MM.1S (cell line): ENCODE measurements at places on chromosomes 16 and 17.
A peak's percentile ranks its signal among the peaks of the same experiment; 100 is the strongest.

- DNase-seq, result peak; percentile 57
Measured at GRCh38 chr17:41959336-41960095, 7.1 kb upstream of the CNP start.

DNA sequence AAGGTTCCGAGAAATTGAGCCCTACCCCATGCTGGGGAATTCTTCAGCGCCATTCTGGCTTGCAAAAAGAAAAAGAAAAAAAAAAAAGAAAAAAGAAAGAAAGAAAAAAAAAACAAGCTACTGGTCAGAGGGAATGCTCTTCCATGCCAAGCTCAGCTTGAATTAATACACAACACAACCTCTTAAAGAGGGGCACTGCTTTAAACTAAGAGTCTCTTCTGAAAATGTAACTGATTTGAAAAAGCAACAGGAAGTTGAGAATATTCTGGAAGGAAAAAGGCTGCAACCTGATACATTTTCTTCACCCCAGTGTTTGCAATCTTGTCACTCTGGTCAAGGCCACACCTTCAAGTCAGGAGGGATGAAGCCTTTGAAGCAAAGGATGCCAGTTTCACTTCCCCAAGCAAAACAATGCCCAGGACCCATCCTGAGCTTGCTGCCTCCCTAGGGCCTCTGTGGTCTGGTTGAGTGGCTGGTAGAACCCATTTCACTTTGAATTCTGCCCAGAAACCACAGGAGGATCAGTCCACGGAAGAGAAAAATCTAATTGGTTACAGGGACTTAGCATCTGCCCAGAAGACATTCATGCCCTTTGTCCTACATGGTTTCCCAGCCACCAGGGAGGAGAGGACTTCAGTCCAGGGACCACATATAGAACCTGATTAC is 389.7 kb downstream of the SOX9 start:
- peak; percentile 90 for DNase-seq

GRCh38 chr17:17001874-17002520 is 30.1 kb upstream of the TNFRSF13B start:
- DNase-seq, result peak; percentile 79

GRCh38 chr17:409308-409847 is 56.8 kb upstream of the RPH3AL start:
- DNase-seq, result no peak

- DNase-seq, result no peak
Measured at GRCh38 chr16:2422123-2422867, 7.0 kb upstream of the CCNF start.

DNA sequence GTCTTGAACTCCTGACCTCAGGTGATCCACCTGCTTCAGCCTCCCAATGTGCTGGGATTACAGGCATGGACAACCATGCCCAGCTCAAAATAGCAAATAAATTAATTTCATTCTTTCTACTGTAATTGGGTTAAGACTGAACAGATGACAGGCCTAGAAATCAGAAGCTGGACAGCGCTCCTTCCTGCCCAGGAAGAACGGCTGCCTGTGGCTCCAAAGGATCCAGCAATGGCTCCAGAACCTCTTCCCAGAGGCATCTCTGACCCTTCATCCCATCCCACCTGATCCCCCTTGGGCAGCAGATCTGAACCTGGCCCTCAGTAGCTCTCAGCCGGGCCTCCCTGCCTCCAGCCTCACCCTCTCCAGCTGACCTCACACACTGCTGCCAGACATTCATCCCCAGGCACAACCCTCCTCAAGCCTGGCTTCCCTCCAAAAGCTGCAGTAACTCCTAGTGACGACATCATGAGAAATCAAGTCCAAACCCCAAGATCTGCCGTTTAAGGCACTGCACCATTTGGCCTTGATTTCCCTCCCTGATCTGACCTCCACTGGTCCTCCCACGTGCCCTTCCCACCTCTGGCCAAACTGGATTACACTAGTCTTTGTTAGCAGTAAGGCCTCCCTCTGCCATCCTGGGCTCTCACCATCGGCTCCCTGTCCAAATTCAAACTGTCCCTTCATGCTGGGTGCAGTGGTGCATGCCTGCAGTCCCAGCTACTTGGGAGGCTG is 3.1 kb upstream of the MIF4GD start:
- no peak for DNase-seq

GRCh38 chr17:40086150-40087044 is 14.0 kb downstream of the NR1D1 start:
- peak; percentile 34 for DNase-seq

- no peak for DNase-seq
Measured at GRCh38 chr16:69393898-69394849, 8.4 kb upstream of the TERF2 start.

- no peak for DNase-seq
Measured at GRCh38 chr17:4513113-4514032, 14.7 kb downstream of the SPNS2 start.

DNA sequence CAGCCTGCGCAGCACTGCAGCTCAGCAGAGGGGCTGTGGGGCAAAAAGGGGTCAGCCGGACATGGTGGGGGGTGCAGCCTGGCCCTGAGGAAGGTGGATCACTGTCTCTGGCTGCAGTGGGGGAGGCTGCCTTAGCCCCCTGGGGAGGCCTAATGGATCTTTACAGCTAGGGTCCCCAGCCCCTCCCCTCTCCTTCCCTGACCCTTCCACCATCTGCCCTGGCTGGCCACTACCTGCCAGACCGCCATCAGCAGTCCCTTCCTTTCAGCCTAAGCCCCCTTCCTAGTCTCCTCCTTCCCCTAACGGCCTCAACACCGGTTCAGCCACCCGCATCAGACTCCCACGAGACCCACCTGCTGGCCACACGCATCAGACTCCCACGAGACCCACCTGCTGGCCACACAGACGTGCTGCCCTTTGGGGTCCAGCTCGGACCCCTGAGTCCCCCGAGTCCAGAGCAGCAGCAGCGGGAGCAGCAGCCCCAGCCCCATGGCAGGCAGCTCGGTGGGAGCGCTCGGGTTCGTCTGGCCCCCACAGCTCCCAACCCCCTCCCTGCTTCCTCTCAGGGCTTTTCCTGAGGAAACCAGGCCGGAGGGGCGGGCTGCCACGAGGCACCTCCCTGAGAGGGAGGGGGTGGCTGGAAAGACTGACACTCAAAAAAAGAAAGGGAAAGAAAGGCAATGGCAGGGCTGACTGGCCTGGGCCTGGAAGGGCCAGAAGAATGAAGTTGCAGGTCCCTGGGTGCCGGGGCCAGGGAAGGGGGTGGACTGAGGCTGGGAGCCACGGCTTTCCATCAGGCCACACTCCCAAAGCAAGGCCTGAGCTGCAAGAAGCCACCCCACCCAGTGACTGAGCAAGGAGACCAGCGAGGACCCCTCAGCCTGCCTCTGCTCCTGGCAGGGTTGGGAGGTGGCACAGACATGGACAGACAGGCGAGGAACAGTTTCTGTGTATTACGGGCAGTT is at the start of gene SCARF1:
Gene SCARF1, minus strand, starts transcription at position 526 of the 965 bp plus-strand sequence. Its CDS starts 35 bp downstream, at position 491.
- DNase-seq, result no peak

DNA sequence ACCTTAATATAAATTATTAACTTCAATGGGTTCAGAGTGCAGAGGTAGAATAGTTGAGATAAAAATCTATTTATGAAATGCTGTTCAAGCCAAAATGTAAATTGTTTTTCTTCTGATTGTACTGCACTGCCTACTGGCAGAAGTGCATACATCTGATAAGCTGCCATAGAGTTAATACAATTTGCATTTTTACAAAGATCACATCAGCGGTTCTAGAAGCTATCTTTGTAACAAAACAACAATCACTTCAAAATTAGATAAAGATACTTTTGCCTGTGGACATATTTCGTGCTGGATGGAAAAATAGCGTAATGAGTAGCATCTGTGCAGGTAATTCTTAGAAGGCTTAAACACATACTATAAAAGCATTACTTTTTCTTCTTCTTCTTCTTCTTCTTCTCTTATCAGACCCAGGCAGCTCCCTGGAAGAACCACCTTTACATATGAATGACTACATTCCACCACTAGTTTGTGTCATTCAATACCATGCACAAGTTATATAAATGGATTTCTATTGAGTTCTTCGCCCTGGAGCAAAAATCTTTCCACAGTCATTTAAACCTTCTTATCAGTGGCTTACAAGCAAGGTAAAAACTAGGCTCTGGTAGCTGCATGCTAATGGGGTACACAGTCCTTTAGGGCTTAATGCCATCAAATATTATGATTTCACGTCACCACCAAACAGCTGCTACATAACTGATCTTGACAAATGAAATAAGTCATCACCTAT is 47.0 kb downstream of the SYNRG start:
- no peak for DNase-seq

DNA sequence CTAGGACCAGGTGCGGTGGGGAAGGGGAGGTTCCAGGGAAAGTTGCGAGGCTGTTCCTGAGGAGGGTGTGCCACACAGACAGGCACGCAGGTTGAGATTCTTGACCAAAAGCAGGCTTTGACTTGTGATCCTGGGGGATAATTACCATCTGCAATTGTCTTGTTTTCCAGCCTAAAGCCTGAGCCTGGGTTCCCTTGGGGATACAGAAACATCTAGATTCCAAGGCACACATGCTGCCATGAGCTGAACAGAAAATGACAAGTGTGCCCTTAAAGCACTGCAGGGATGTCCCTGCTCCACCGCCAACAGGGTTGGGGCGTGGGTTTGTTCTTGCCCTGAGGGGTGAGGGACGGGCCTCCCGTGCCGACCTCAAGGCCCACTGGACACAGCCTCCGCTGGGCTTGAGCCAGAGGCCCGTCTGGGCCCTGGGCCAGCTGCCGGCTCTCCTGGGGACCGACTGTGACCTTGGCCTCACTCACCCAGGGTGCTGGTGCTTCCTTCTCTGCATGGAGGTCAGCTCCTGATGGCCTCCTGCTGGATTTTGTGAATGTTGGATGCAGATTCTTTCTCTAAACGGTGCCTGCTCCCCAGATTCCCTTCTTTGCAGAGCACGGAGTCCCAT is 14.0 kb downstream of the CA5A start:
- DNase-seq, result no peak

DNA sequence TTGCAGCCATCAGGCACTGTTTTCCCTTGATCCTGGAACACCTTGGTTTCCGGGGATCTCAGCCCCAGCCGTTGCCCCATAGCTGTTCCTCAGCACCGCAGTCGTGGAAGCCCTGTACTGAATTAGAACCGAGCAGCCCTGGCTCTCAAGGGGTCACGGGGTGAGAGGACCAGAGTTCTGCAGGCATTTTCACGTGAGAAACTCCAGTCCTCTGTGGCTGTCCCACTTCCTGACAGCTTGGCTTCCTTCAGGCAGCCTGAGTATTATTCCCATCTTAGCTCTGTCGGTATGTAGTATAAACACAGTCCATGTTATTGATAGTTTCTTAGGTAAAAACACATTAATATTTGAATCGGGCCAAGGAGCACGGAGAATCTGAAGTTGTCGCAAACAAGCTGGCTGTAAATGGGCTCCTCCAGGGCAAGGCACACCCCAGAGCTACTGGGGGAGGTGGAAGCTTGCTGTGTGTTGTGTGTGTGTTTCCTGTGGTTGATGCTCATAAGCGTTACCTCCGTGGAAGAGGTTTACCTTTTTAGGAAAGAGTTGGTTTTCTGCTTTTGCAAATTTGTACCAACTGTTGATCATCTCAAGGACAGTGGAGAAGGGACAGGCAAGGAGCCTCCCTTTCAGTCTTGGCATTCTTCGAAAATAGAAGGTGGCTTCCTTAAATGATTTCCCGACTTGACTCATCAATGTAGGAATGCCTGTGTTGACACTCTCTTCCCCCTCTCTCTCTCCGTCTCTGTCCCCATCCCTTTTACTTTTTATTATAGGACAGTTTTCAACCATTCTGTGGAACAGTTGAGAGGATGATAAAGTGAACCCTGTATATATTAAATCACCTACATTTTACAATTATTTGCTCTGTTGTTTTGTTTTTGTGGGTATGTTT is 208.9 kb upstream of the CHMP6 start:
- no peak for DNase-seq

DNA sequence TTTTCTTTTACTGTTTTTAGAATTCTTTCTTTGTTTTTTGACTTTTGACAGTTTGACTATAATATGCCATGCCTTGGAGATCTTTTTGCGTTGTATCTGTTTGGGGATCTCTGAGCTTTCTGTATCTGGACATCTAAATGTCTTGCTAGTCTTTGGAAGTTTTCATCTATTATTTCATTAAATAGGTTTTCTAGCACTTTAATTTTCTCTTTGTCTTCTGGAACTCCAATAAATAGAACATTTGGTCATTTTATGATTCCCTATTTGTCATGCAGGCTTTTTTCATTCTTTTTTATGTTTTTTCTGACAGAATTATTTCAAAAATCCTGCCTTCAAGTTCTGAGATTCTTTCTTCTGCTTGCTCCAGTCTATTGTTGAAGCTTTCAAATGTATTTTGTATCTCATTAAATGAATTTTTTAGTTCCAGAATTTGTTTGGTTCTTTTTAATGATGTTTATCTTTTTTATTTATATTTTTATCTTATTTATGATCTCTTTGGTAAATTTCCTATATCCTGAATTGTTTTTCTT is 201.4 kb downstream of the CHD9NB start:
- no peak for DNase-seq

GRCh38 chr16:71846431-71846830 is 655 bp downstream of the ATXN1L start:
- peak; percentile 77 for DNase-seq

DNA sequence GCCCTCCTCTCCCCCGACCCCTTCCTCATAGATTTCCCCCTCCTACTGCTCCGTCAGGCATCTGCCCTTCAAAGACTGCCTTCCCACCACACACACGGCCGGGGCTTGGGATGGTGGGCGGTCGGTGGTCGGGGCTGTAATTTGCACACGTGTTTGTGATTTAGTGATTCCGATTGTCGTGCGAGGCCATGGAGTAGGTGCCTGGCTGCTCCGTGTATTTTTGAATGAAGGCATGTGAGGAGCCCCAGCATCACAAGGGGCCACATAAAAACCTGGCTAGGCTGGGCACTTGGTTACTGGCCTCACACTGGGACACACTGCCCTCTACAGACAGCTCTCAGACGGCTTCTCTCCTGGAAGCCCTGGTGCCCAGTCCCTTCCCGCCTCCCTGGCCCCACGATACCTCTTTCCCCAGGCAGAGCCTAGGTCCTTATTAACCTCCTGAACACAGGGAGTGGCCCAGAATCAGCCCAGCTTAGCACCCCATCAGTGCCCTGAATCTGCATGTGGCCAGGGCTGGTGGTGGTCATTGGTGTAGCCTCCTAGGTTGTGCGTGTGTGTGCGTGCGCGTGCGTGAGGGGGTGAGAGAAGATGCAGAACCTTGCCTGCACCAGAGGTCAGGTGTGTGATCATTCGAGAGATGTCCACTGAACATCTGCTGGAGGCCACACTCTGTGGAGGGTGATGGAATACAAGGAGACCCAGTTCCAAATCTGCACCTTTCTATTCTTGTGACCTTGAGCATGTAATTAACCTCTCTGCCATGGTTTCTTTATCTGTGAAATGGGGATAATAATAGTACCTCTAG is 1.3 kb upstream of the SOCS1 start:
- DNase-seq, result peak; percentile 68

- no peak for DNase-seq
Measured at GRCh38 chr17:75130632-75131277, 787 bp downstream of the NT5C start.

- DNase-seq, result no peak
Measured at GRCh38 chr16:14013571-14014283, 57.4 kb upstream of the MRTFB start.
